ENCODE measurements at places on chromosomes 5 and 9.
A peak's percentile ranks its signal among the peaks of the same experiment; 100 is the strongest.

DNA sequence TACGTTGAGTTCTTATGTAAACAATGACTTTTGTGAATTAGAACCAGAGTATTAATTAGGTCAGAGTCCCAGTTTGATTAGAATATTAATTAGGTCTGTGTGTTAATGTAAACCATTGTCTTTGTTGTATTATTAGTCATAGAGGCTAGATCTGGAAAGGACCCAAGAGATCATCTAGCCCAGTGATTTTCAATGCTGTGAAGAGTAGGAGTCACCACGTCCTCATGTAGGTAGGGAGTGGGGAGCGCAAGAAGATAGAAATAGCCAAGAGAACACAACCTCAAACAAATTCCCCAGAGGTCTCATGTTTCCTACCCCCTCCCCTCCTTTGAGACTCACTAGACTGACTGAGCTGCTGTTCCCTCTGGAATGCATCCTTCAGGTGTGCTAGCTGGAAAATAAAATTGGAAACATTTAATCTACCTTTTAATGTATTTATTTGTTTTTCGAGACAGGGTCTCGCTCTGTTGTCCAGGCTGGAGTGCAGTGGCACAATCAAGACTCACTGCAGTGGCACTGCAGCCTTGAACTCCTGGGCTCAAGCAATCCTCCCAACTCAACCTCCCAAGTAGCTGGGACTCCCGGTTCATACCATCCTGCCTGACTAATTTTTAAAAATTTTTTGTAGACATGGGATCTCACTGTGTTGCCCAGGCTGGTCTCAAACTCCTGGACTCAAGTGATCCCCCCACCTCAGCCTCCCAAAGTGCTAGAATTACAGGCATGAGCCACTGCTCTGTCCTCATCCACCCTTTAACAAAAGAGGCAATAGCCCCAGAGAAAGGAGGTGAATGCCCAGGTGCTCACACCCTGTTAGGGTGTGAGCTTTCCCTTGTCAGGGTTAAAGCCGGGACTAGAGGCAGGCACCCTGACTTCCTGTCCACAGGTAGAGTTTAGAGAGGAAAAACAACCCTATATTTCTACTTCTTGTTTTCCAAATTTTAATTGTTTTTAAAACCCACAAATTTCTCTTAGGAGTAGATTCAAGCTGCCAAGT is 92.9 kb downstream of the INIP start:
- DNase-seq: no peak

DNA sequence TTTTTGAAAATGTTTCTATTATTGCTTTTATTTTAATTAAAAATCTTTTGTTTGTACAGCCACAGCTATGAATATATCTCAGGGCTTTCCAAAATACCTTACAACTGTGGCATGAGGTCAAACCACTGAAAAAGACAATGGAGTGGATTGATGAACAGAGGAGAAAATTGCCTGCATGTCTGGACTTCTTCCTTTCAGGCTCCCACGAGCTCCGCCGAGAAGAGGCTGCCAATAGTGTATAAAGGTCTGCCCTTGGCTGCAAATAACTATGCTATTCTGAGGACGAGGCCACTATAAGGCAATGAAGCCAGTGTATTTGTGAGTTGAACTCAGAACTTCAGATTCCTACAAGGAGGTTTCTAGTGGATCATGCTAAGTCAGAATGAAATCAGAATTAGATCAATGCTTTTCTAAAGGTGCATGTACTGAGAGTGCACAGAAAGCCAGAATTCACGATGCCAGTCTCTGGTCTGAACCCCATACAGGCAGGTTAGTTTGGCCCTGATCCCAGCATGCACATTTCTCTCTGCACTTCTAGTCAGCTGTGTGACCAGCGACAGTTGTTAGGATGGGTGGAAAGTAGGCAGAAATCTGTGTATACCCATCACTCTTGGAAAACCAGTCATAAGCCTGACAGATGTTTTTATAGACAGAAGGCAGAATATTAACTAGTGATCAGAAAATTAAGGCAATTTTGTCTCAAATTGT is 42.7 kb upstream of the PLPP1 start:
- DNase-seq: no peak

- no peak for DNase-seq
These were observed 29.0 kb downstream of the CDO1 start for GRCh38 chr5:115787426-115787825.

- no peak for DNase-seq
These were observed 605.1 kb downstream of the PSAT1 start for GRCh38 chr9:78902051-78902450.

GRCh38 chr5:149683964-149684363 is 46.1 kb upstream of the PPARGC1B start:
- no peak for DNase-seq

DNA sequence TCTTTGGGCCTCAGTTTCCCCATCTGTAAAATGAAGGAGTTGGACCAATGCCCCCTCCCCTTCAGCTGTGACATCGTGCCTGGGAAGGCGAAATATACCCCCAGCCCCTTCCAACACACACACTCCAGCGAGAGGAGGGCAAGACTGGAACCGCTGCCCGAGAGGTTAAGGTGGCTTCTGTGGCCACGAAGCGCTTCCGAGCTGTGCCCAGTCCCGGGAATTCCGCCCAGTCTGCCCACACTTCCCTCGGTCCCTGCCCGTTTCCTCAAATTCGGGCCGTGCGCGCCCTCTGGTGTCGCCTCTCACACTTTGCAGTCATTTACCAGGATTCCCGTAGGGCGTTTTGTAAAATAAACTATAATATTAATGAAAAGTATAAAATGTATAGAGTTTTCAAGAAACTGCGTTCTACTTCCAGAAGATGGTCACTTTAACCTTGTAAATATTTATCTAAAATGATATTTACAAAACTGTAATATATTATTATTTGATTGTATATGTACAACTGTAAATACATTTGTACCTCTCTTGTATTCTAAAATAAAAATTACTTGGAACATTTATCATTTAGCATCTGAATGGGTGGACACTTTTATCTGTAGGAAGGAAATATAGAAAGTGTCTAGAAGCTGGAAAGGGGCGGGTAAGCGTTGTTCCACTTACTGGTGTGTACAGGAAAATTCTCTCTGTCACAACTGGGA is 11.0 kb upstream of the EXOSC2 start:
- peak; percentile 61 for DNase-seq

- DNase-seq: no peak
These were observed 247.8 kb downstream of the PBX3 start for GRCh38 chr9:125995006-125995405.

DNA sequence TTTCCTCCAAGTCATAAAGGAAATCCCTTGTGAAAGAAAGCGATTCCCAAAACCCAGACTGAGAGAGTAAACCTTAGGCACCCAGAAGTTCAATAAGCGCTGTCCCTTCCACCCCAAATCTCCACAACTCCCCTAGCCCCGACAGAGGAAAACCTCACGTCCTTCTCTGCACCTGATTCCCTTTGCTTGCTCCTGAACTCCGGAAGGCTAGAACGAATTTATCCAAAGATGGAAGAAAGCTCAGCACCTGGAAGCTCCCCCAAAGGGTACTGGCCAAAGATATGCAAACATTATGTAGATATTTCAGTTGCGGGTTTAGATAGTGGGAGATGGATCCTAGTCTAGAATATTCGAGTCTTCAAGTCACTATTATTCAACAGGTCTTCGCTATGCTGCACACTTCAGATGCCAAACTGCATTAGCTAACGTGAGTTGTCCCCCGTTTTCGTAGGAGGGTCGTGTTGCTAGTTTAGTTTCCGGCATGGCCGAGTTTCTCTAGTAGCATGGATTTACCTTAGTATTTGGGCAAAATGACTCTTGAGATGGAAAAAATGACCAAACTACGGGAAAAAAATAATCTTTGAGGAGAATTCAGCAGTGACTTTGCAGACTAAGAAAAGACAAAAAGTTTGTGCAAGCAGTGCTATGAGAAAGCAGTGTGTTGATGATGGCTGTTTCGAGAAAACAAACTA is 27.7 kb downstream of the NR2F1 start:
- DNase-seq: no peak

GRCh38 chr5:137310051-137310730 is 188.9 kb downstream of the SPOCK1 start:
- DNase-seq: no peak

DNA sequence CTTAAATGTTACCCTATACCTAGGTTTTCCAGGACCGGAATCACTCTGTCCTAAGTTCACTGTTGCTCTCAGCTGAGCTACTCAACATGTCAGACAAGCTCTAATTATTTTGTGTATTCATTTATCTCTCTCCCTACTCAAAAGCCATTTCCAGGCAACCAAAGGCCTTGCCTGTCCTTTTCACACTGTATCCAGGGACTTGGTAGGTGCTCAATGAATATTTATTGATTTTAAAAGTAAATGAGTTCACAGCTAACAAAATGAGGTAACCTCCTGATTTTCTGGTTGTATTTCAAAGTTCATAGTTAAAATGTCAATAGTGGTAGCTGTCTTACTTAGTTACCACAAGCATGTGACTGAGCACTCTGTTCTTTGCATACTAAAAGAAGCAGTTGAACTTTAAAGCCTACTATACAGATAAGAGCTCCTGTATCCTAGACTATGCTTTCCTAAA is 522.2 kb downstream of the ACTL7B start:
- no peak for DNase-seq

DNA sequence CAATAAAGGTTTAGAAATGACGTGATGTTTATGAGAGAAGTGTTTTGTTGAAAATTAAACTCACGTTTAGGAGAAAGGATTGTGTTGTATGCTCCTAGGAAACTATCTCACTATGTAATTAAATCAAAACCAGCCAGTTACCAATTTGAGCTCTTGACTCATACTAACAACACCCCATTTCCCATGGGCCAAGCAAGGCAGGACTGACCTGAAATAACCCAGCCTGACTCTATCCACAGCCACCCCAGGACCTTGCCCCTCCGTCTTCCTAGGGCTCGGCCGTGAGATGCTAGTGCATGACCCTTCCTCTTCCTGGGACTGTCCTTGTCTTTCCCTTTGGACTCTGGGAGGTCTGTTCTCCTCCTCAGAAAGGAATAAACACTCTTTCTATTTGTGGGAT is 16.4 kb downstream of the TLR4 start:
- no peak for DNase-seq

GRCh38 chr9:89723469-89724100 is 118.8 kb downstream of the GADD45G start:
- no peak for DNase-seq

DNA sequence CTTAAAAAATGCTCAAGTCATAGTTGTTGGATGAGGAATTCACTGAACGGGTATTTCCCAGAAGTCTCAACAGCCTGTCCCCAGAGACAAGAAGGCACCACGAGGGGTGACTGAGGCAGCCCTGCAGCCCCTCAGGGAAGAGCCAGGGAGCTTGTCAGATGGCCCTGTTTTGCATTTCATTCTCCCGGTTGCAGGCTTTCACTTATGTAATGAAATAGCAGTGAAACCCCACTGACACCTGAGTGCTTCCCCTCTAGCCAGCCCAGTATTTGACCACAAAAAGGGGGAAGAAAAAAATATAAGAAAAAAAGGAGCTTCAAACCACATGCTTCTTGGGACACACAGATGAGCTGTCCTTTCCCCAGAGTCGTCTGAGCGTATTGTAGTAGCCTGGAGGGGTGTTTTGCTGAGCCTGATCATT is 75.3 kb upstream of the IL12B start:
- DNase-seq: no peak

GRCh38 chr5:94700592-94700991 is 82.1 kb downstream of the SLF1 start:
- peak; percentile 8 for DNase-seq

- DNase-seq: no peak
These were observed 134.1 kb downstream of the TRPM6 start for GRCh38 chr9:74753650-74754049.

GRCh38 chr5:55800924-55801323 is 50.2 kb upstream of the IL31RA start:
- DNase-seq: no peak

DNA sequence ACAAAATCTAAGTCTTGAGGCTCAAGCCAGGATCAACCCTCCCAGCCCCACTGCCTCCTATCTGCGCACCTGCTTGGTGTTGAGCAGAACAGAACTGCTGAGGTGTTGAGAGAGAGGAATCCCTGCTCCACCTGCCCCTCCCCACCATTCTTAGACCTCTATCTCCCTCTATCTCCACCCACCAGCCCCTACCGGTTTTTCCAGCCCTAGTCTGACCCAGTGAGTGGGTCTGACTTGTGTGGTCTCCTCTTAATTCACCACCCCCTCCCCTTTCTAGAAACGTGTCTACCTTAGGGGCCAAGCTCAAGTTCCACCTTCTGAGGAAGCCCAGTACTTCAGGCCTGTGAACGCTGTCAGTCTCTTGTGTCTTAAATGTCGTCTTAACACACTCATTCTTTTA is 93.7 kb downstream of the ARHGAP26 start:
- DNase-seq: no peak

DNA sequence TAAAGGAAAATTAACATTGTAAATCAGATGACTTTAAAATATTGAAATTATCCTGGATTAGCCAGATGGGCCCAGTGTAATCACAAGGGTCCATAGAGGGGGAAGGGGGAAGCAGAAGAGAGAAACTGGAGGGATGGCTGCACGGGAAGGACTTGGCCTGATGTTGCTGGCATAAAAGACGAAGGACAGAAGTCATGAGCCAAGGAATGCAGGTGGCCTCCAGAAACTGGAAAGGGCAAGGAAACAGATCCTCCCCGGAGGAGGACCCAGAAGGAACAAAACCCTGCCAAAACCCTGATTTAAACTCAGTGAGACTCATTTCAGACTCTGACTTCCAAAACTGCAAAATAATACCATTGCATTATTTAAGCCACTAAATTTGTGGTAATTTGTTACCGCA is 100.2 kb downstream of the ADAMTS2 start:
- DNase-seq: no peak

- DNase-seq: no peak
These were observed 136.3 kb downstream of the TENT4A start for GRCh38 chr5:6849316-6850105.

DNA sequence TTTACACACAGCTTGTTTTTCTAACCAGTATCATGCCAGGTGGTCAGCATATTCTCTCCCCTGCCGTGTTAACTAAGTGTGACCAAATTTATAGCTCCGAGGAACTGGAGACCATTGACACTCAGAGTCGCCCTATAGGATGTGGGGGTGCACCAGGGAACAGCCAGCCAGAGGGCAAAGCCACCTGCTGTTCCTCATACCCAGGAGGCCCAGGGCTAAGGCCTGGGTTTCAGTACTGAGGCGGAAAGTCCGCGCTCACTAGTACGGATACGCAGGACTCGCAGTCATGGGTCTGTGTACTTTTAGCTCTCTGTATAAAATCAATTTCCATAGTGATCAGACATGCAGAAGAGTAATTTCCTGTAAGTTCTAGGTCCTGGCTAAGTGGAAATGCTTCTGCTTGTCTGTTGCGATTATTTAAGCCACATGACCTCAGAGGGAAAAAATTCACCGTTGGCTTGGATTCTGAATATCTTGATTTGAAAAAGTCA is 247.0 kb downstream of the AOPEP start:
- DNase-seq: no peak

- DNase-seq: no peak
These were observed 191.0 kb downstream of the NTRK2 start for GRCh38 chr9:84860249-84861115.

All from CD4-positive, alpha-beta T cell treated with Interleukin-2 at 100 ng/mL for 4 hours (primary cell).